ENCODE measurements at places on chromosomes 3 and 15.
A peak's percentile ranks its signal among the peaks of the same experiment; 100 is the strongest.

DNA sequence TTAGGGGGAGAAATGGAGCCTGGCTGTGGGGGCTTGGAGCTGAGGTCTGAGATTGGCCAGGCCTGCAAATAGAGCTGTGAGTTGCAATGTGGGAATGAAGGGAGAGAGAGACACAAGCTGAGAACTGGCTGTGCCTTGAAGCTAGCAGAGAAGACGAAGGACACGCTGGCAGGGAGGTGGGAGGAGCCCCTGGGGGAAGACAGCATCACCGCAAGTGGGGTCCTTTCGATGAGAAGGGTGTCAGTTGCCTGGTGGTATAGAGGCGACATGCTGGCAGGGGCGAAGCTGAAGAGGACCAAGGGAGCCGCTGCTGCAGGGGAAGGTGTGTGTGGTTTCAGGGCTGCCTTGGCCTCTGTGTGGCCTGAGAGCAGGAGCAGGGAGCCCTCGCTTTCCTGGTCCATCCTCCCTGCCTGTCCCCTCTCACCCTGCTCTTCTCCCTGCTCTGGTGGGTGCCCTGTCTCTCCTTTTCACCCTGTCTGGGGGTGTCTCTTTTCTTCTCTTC lies 5.5 kb downstream of the RHCG start:
- no peak for DNase-seq

GRCh38 chr15:21271566-21271965 lies 168.7 kb downstream of the POTEB3 start:
- DNase-seq, result no peak

- no peak for DNase-seq
Observed at GRCh38 chr3:105608623-105609022, 241.9 kb downstream of the ALCAM start.

DNA sequence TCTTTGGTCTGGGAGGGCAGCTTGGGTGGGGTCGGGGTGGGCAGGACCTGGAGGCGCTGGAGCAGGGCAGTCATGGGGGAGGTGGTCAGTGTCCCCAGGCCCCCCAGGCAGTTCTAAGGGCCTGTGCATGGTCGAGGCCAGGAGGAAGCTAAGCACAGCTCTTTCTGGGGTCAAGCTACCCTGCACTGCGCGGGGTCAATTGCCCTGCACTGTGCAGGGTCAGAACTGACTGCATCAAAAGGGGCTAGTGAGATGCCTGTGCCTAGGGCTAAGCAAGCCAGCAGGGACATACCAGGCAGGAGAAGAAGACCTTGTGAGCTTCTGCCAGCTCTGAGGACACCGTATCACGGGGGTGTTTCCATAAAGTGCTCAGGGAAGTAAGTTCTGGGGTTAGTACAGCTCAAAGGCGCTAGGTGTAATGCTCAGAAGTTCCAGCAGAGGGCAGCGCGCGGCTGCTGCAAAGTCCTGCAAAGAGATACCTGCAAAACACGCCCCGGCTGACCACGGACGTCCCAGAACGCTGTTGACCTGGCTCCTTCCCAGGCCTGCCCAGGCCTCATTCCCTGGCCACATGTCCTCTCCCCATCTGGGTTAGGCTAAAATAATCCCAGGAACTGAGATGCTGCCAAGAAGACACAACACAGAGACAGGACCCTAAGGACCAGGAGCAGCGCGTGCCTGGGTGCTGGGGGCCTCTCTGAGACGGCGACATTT lies 18.8 kb upstream of the IQSEC1 start:
- peak; percentile 49 for DNase-seq

DNA sequence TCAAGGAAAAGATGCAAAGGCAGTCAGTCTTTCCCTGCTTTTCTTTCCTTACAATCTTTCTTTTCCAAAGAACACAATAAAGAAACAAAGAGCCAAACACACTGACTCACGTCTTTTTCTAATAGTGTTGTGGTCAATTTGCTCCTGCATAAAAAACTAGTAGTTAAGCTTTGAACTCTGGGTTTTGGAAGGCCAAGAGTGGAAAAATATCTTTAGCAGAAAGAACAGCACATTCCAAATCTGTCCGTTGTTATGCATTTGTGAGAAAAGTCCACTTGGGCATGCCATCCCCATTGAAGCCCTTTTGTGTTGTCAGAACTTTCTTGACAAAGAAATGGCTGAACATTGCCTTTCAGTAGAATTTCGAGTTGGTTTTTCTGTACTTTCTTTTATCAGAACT lies 18.2 kb downstream of the COL8A1 start:
- no peak for DNase-seq

- DNase-seq, result no peak
Observed at GRCh38 chr3:8558645-8559044, 57.0 kb downstream of the LMCD1 start.

GRCh38 chr3:187744169-187745151 lies 808 bp downstream of the BCL6 start:
- peak; percentile 45 for DNase-seq

DNA sequence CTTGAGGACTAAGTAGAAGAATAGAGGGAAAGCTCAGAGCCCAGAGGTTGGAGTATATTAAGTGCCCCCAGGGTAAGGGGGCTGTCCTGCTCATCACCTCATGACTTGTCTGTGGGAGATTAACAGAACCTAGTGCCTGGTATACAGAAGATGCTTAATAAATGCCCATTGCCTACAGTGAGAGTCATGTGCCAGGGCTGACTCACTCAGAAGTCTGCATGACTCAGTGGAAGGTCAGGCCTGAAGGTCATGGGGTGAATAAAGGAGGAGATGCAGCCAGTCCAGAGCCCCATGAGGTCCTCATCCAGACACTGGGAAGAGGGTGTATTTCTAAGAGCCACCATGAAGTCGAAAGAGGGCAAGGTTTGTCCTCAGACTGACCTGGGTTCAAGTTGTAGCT lies 62.5 kb upstream of the TLE3 start:
- DNase-seq, result no peak

DNA sequence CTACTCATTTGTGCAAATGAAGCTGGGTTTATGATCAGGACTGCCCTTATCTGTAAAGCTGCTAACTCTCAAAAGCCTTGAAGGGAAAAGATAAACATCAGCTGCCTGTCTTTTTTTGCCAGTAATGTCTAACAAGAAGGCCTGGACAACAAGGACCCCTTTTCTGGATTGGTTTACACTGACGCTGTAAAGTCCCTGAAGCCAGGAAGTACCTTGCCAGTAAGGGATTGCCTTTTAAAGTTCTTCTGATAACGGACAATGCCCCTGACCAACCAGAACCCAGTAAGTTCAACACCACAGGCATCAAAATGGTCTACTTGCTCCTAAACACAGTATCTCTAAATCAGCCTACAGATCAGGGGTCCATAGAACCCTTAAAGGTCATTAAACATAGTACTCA lies 178.0 kb downstream of the PCCB start:
- no peak for DNase-seq

DNA sequence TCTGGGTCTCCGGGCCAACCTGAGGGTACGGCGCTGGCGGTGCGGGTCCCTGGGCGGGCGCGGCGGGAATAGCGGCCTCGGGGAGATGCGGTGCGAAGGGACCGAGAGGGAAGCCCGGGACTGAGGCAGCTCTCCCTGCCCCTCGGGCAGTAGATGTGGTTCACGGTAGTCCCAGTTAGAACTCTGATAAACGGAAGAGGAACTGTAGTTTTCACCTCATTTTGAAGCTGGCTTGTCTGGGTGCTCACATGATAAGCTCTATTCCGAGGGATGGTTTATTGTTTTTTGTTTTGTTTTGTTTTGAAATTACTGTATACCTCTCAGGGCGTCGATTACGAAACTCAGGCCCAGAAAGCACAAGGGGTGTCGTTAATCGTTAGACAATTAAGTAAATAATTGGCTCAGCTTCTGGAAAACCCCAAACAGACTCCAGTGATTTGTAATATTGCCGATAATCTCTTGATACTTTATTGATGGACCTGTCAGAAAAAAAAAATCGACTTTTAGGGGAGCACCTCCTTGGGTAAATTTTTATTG lies 413 bp downstream of the NUSAP1 start:
- no peak for DNase-seq
